ENCODE measurements at places on chromosomes 1 and 21.

GRCh38 chr1:2414297-2414958 lies 2.1 kb upstream of the PEX10 start:
- peak; percentile 77 for DNase-seq

DNA sequence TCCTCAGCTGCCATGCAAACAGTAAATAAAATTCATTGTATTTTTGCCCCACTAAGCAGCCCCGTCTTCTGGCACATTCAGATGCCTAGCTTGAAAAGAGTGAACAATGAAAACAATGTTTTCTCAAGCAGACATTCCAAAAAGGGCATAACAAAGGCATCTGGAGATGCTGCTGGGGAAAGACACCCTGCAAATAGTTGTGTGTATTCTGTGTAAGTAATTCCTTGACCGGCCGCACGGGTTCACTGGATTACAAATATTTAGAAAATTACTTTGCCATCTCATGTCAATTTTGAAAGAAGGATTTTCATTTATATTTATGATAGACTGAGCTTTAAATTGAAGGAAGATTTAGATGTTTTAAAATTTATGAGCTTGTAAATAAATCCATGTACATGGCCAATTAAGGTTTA lies 142.2 kb downstream of the SLC45A1 start:
- no peak for DNase-seq

- DNase-seq: no peak
Measured at GRCh38 chr1:1764876-1765470, 13.3 kb downstream of the NADK start.

DNA sequence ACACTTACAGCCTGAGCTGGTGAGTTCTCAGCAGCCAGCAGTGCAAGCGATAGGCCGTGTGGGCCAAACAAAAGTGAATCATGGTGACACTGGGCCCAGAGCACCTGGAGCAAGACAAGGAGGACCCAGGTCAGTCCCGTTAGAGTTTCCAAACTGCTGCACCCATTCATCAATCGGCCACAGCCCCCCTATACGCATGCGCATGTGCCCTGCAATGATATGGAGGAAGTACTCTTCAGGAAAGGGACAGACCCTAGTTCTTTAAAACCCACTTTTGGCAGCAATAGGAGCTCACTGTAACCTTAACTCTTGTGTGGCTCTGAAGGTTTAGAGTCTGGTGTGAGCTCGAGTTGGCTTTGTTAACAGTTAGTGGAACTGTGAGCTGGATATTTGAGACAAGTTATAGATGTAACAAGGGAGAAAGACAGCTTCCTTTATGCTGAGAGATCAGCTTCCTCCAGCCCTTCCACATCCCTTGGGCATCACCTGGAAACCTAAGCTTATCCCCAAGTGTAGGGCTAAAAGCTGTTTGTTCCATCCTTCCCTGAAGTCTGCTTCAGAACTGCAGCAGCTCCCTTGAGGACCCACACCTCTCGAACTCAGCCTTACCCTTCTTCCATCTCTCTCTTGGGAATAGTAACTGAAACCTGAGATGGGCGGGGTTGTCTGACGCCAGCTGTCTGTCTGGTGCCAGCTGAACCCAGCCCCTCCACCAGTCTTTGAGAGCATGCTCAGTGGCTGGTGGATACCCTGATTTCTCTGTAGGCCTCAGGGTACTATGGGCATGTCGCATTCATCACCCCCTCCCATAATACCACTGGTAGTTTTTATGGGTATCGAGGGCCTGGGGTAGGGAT lies 17.7 kb downstream of the NMNAT1 start:
- no peak for DNase-seq

DNA sequence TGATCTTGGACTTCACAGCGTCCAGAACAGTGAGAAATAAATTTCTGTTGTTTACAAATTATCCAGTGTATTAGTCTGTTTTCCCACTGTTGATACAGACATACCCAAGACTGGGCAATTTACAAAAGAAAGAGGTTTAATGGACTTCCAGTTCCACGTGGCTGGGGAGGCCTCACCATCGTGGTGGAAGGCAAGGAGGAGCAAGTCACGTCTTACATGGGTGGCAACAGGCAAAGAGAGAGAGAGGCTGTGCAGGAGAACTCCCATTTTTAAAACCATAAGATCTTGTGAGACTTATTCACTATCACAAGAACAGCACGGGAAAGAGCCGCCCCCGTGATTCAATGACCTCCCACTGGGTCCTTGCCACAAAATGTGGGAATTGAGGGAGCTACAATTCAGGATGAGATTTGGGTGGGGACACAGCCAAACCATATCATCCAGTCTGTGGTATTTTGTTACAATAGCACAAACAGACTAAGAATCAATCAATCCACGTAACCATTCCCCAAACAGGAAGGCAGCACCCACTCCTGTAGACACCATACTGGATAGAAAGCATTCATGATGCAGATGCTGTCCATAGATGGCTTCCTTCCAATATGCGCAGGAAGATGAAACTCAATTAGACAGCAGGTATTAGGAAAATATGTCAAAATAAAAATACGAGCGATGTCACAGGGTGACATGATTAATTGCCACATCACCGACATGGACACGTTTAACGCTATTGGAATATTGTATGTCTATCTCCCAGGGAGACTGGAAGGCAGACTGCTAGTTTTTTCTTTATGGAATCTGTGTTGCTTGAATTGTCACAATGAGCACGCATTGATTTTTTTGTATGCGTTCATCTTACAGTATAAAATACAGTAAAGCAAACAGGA lies 22.8 kb downstream of the ECE1 start:
- DNase-seq: no peak

- DNase-seq: no peak
Measured at GRCh38 chr1:32884726-32885125, 1.6 kb upstream of the HPCA start.

DNA sequence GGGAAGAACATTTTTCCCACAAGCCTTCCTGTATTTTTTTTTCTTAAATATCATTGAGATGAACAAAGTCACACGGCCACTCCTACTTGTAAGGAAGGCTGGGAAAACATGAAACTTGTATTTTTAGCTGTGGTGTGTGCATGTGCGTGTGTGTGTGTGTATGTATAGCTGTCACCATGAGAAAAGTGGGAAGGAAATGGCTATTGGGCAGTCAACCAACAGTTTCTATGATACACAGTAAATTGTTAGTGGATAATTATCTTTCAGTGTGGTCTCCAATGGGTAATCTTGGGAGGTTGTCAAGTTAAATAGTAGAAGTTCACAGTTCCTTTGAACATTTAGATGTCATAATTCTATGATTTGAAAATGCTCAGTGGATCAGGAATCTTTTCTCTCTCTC lies 132.7 kb upstream of the USP24 start:
- no peak for DNase-seq

DNA sequence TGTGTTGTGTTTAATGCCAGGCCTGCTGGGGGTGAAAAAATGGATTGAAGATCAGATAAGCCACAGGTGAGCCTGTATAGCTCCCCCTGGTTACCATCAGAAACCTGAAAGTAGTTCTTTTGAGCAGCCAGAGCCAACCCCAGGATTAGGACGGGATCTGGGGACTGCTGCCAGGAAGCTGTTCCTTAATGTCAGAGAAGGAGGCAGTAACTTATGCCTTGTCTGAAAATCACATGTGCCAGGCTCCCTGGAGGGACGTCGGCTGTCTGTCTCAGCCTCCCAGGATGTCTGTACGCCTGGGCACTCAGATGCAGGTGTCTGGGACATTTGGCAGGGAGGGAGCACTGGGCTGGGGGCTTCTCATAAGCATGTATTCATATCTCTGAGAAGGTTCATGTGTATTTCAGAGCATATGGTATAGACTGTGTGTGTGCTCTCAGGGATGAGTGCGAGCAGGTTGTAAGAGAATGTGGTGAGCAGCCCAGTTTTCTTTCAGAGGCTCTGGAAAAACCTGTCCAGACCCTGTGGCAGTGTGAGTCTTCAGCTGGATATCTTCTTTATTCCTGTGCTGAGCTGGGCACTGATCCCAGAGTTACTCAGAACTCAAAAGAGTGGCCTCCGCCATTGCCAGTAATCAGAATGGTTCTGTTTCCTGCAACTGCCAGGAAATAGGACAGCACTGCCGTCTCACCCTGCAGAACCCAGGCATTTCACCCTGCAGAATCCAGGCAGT lies 2.8 kb downstream of the FAM43B start:
- DNase-seq: no peak

- DNase-seq: no peak
Measured at GRCh38 chr21:44947111-44947929, 7.5 kb downstream of the SLX9 start.

DNA sequence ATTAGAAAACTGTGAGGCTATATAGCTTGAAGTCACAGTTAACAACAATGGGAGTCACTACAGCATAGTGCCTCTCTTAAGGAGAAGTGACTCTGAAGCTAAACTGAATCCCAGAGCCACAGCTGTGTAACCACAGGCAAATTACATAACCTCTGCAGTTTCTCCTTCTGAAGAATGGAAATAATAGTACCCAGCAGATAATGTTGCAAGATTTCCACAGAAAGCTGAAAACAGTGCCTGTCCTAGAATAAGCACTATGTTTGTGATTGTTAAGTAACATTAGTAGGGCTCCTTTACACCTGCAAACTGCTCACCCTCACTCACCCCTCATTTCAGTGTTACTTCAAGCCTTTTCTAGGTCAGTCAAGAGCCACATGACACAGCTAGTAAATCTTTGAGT lies 886.7 kb downstream of the PLA2G4A start:
- DNase-seq: no peak

All from effector CD4-positive, alpha-beta T cell (primary cell).